ENCODE measurements at places on chromosomes 11 and 22. TPM values are rescaled to one million over a fixed set of nuclear protein-coding genes. Genes with fewer than 3 reads are reported as not detected.

The SMIM35 gene
- not detected for total RNA-seq

The UNC93B1 gene
- 85.4 TPM for total RNA-seq

The NTM gene
- total RNA-seq, result 12.0 TPM

The CD3D gene
- total RNA-seq, result not detected

The OR51B5 gene
- 0.36 TPM for total RNA-seq

The GRK3 gene
- total RNA-seq, result 1.4 TPM

The P2RX6 gene
- total RNA-seq, result 4.0 TPM

The IRAG1 gene
- total RNA-seq, result not detected

The OR8J1 gene
- total RNA-seq, result not detected

The PACSIN3 gene
- total RNA-seq, result 21.4 TPM

The FJX1 gene
- total RNA-seq, result 11.4 TPM

The SIAE gene
- 10.3 TPM for total RNA-seq

The BATF2 gene
- total RNA-seq, result 6.5 TPM

The CCDC15 gene
- 3.3 TPM for total RNA-seq

The FAU gene
- total RNA-seq, result 127 TPM

The DEFB131B gene
- total RNA-seq, result not detected

The LYVE1 gene
- total RNA-seq, result not detected

The RAG1 gene
- 1.00 TPM for total RNA-seq

The MYO18B gene
- under 0.01 TPM for total RNA-seq

The FBLN1 gene
- total RNA-seq, result 7.7 TPM

The VSTM5 gene
- total RNA-seq, result not detected

The TRIM49 gene
- total RNA-seq, result not detected

The FIBIN gene
- total RNA-seq, result 0.36 TPM

The FXYD6 gene
- total RNA-seq, result 8.7 TPM

The TIGD3 gene
- total RNA-seq, result under 0.01 TPM

The SHISA8 gene
- not detected for total RNA-seq

The P2RY6 gene
- 0.33 TPM for total RNA-seq

The MMP3 gene
- total RNA-seq, result under 0.01 TPM

The BEST1 gene
- total RNA-seq, result 60.9 TPM

The RFPL1 gene
- total RNA-seq, result not detected

The SOX10 gene
- total RNA-seq, result 296 TPM

The PPP1R14B gene
- total RNA-seq, result 66.8 TPM

The FADD gene
- total RNA-seq, result 66.4 TPM

The BLID gene
- 1.1 TPM for total RNA-seq

The RBMXL2 gene
- not detected for total RNA-seq

The SCGB2A2 gene
- not detected for total RNA-seq

The DKK3 gene
- total RNA-seq, result 3.1 TPM

The CCDC81 gene
- total RNA-seq, result 1.2 TPM

The CNGA4 gene
- not detected for total RNA-seq

The MS4A14 gene
- total RNA-seq, result not detected

The OR11H1 gene
- total RNA-seq, result not detected

The ART5 gene
- total RNA-seq, result not detected

The OR4D5 gene
- total RNA-seq, result not detected

The YPEL1 gene
- 0.36 TPM for total RNA-seq

The ISX gene
- not detected for total RNA-seq

The TTC36 gene
- total RNA-seq, result 0.77 TPM

The P4HA3 gene
- total RNA-seq, result 0.93 TPM

The STK33 gene
- total RNA-seq, result not detected

The SAA1 gene
- not detected for total RNA-seq

The SPTBN2 gene
- total RNA-seq, result 9.9 TPM

The RBFOX2 gene
- 76.3 TPM for total RNA-seq

The SIK2 gene
- total RNA-seq, result 24.7 TPM
